ENCODE measurements at places on chromosomes 7 and 10. TPM values are rescaled to one million over a fixed set of nuclear protein-coding genes. Genes with fewer than 3 reads are reported as not detected.

GRCh38 chr10:27832826-27833225 lies 87.2 kb upstream of the MKX start:
- DNase-seq: no peak

DNA sequence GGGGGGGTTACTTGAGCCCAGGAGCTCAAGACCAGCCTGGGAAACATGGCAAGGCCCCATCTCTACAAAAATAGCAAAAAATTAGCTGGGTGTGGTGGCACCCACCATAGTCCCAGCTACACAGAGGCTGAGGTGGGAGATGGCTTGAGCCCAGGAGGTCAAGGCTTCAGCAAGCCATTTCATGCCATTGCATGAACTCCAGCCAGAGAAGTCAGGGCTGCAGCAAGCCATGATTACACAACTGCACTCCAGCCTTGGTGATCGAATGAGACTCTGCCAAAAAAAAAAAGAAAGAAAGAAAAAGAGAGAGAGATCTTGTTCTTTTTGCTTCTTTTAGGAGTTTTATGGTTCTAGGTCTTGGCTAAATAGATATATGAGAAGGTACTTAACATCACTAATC lies 200.2 kb upstream of the PHYHIPL start:
- no peak for DNase-seq

DNA sequence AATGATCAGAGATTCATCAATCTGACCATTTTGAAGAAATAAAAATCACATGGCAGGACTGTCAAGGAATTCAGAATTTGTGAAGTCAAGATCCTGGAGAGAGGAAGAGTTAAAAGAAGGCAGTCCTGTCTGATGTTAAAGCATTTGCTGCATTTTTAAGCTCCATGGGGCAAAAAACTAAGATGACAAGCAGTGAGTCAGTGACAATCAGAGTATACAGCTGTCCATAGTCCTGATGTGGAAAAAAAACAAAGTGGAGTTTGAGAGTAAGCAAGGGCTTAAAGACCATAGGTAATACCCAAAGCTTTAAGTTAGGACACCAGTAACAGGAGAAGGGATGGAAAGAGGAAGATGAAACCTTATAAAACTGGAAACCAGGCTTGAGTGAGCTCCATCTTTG lies 412.7 kb upstream of the ANKRD30A start:
- DNase-seq: no peak

- DNase-seq: no peak
Measured at GRCh38 chr7:3538041-3538440, 237.0 kb downstream of the SDK1 start.

DNA sequence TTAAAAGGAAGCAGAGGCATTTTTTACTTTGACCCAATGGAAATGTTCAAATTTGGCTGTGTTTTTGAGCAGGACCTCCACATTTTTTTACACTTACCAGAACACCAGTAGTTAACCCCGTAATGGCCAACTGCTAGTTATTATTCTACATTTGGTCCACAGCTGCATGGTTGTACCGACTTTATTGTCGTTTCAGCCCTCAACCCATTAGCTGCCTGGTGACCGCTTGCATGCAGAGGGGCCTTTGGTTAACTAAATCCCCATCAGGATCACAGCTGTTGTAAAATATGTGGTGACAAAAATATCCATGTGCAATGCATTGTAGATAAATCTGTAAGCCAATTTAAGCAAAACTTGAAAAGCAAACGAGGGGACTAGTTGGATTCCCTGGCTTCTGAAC lies 342.2 kb upstream of the MEOX2 start:
- no peak for DNase-seq

DNA sequence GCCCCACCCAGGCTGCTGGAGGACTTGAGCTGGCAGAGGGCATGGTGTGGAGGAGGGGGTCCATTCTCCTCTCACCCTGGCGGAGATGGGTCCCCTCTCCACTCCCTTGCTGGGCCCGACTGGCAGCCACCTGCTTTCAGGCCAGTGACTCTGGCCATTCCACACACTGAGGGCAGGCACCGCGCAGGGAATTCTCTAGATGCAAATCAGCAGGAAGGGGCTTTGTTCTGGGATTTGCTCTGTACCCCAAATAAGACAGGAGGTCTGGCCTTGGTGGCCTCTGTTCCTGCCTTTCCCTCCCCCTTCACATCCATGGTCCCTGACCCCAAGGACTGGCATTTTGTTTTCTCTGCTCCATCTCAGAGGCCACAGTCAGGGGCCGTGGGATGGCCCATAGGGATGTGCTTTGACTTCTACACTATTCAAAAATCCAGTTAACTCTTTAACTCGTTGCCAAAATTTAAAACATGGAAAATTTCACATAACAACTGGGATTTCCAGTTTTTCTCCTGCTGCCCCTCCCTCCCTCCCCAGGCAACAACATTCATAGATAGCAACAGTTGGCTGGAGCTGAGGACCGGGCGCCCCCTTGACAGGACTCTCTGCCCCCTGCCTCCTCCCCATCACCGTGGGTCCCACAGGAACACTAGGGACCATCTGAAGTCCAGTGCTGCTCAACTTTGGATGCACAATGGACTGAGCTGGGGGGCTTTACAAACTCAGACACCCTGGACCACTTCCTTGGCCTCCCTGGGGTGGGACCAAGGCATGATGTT lies 33.9 kb downstream of the PPIF start:
- DNase-seq: no peak

- DNase-seq: no peak
Measured at GRCh38 chr7:43509906-43510305, 73.0 kb upstream of the STK17A start.

GRCh38 chr7:95209788-95210187 lies 114.5 kb downstream of the PON1 start:
- no peak for DNase-seq

CPA4 gene
- total RNA-seq: 2.1 TPM

CRTAC1 gene
- 0.84 TPM for total RNA-seq

SRRM3 gene
- 1.5 TPM for total RNA-seq

LGI1 gene
- 2.6 TPM for total RNA-seq

ELOVL3 gene
- 0.40 TPM for total RNA-seq

BHLHA15 gene
- total RNA-seq: 0.92 TPM

RAPGEF5 gene
- total RNA-seq: 14.5 TPM

CEP55 gene
- total RNA-seq: 3.6 TPM

GRM3 gene
- 0.03 TPM for total RNA-seq

PRPS1L1 gene
- total RNA-seq: not detected

PLAC9 gene
- total RNA-seq: 11.4 TPM

CYP2E1 gene
- total RNA-seq: 0.43 TPM

SH2D4B gene
- total RNA-seq: not detected

CADPS2 gene
- total RNA-seq: 41.5 TPM

MOGAT3 gene
- total RNA-seq: 6.3 TPM

VAX1 gene
- total RNA-seq: not detected

TAF5 gene
- total RNA-seq: 6.6 TPM

GIMAP8 gene
- 0.10 TPM for total RNA-seq
